T-cell (primary cell): ENCODE measurements at places on chromosomes 3 and 15.
A peak's percentile ranks its signal among the peaks of the same experiment; 100 is the strongest.

GRCh38 chr3:89303701-89304100 lies 196.3 kb downstream of the EPHA3 start:
- DNase-seq = no peak

DNA sequence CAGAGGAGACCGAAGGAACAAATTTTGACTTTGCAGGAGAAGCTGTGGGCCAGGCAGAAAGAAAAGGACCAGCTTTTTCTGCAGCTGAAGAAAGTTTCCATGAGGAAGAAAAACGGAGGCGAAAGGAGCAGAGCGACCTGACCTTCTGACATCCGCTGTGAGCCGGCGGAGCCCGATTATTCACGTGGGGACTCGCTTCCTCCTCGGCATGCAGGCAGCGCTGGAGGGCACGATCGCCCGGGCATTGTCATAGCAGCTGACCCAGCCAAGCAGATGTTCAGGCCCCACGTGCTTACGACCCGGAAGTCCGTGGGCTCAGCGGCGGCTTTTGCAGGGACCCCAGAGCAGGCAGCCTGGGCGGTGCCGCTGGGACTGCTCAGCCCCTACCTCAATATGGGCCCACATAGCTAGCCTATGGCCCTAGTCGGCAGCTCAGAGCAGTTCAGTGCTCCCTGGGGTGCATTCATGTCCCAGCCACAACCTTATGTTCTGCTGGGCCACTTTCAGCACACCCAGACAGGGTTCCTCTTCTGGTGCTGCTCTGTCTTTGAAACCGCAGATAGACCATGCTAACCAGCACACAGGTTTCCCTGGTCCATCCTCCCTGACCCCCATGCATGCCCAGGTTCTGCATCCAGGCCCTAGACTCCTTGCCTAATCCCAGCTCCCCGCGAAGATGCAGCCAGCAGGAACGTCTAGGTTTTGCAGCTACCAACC lies 10.5 kb upstream of the EIF4A2 start:
- peak; percentile 20 for DNase-seq

- DNase-seq = no peak
Measured at GRCh38 chr3:187104342-187104741, 35.0 kb downstream of the RPL39L start.

DNA sequence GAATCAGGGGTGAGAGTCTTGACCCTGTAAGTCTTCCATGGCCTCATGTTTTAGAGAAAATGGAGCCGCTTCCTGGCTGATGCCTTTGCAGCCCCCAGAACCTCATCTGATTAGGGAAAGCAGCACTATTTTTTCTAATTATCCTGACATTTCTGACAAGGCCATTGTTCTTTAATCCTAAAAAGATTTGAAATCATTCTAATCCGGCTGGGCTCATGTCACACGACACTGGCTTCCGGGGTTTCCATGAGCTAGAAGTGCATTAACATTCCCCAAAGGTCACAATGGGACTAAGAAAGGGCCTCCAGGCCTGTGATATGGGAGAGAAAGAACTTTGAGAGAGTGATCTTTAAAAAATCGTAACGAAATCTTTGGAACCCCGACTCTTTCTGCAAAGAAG lies 33.1 kb downstream of the RBP2 start:
- no peak for DNase-seq

GRCh38 chr3:54792584-54792983 lies 135.3 kb downstream of the LRTM1 start:
- DNase-seq = no peak

DNA sequence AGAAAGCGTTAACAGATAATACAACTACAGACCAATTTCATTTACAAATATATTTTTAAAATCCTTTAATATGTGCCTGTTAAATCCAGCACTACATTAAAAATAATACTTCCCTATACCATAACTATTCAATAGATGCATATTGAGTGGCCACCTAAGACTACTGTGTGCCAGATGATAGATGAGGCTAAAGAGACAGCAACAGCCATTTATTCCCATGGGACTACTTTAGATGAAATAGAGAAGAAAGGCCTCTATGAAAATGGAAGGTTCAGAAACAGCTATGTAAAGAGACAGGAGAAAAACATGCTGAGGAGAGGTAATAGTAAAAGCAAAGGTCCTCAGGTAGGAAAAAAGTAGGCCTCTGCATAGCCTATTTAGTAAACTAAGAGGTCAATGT lies 358.1 kb downstream of the ULK4 start:
- DNase-seq = no peak

DNA sequence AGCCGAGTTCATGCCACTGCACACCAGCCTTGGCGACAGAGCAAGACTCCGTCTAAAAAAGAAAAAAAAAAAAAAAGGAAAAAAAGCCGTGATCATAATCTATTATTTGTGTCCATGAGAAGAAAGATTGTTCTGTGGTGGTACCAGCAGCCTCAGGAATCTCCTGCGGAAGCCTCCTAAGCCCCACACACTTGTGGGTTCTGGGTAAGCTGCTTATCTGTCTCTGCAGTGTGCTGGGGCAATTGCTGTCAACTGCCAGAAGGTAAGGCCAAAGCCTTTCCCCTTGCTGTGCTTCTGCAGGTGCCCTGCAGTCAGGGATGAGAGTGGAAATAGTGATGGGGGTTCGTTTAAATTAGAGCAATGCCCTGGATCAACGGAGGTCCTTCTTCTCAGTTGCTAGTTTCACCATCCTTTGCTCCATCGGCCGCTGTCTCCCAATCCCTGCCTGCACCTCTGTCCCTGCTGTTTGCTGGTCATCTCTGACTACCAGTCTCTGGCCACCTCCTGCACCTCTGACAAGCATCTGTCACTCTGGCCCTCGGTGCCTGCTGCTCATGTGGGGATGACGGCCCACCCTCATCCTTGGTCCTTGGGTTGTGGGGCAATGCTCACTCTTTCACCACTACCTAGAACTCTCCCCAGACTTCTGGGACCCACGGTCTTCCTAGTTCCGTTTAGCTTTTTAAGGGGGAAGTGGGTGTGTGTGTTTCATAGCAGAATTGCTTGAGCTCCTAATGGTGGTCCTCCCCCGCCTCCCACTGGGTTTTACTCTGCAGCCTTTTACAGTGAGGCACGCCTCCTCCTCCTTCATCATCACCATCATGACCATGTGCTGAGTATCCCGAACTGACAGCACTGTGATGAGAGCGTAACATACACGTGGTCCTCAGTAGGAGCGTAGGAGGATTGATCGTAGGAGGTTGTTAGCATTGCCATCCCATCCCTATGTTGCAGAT lies 25.5 kb downstream of the CHRD start:
- no peak for DNase-seq

- DNase-seq = no peak
Measured at GRCh38 chr15:57797110-57797509, 90.6 kb downstream of the POLR2M start.

DNA sequence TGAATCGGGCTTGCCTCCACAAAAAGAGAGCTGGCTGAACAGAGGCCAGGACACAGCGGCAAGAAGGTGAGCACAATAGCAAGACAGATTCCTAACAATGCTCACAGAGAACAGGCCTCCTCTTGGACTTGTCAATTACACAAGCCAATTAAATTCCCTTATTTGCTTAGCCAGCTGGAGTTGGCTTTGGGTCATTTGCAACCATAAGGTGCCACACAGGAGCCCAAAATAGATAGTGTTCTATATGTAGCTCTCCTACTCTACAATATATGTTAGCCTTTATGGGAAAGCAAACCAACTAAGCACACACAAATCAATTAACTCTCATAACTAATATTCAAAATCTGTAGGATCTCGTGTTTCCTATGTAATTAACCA lies 335.6 kb downstream of the FOXP1 start:
- no peak for DNase-seq

DNA sequence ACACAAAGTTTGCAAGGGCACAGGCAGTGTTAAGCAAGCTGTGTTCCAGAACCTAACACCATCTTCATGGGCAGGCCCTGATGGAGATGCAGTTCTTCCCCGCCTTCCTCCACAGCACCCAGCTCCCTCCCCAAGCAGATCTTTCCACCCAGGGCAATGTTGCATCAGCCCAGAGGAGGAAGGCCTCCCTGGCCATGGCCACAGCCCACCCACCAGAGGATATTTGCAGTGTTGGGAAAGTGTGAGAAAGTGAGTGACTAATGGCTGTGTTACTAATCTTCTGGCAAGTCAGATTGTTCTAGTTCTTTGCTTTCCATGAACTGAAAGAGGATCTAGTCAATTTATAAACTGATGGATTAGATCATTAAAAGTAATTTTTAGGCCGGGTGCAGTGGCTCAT lies 42.0 kb upstream of the ATP10A start:
- DNase-seq = no peak

- DNase-seq = no peak
Measured at GRCh38 chr3:60912876-60913275, 338.4 kb downstream of the FHIT start.

- DNase-seq = no peak
Measured at GRCh38 chr15:51083641-51084166, 11.0 kb downstream of the TNFAIP8L3 start.

DNA sequence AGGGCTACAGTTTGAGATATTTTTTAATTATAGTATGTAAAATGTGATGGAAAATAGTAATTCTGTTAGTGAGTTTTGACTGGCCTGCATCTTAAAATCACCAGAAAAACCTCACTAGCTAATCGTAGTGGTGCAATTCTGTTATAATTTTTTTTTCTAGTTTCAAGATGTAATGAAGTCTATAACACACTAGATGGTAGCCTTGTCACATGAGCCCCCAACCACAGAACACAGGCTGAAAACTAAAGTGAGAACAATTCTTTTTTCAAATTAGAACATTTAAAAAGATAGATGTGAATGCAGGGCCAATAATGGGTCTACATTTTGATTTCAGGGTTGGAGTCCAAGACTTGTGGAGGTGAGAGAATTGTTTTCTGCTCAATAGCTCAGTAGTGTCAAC lies 83.3 kb upstream of the KCNH8 start:
- DNase-seq = no peak

GRCh38 chr3:138945709-138946662 lies 951 bp downstream of the FOXL2 start:
- no peak for DNase-seq

- no peak for DNase-seq
Measured at GRCh38 chr3:129558772-129559564, 16.0 kb downstream of the H1-8 start.

- no peak for DNase-seq
Measured at GRCh38 chr3:29686889-29687592, 406.2 kb downstream of the RBMS3 start.

- DNase-seq = no peak
Measured at GRCh38 chr3:148372206-148372875, 325.4 kb upstream of the AGTR1 start.

DNA sequence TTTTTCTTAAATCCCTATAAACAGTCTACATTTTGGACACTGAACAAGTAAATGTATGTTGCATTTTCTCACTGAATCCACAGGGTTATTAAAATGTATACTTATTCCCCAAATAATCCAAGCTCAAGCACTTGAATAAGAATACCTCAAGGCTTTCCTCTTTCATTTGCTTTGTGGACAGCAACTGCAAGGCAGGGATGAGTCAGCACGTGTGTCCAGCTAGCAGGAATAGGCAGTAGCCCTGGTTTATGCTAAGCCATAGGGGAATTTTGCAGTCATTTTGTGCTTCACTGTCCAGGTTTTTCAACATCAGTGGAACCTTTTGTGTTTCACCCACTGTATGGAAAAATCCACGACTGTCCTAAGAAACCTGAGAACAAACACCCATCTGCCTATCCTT lies 96.7 kb upstream of the KCNMB2 start:
- no peak for DNase-seq

DNA sequence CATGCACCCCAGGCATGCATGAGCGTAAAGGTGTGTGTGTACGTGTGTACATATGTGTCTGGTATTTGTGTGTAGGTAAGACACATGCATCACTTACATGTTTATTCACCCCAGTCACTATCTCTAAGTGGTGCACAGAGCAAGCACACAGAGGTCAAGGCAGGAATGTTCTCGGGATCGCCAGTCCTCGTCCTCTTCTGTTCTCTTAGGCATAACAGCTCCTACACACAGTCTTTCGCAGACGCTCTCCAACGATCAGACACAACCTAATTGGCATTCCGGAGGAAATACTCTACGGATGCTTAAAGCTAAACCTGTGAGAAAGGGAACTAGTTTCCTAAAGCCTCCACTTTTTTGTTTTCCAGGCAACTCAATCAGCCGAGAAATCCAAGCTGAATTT lies 95.9 kb downstream of the ADAMTS17 start:
- DNase-seq = no peak

GRCh38 chr3:105317841-105318240 lies 48.9 kb upstream of the ALCAM start:
- DNase-seq = no peak

GRCh38 chr15:101694261-101694660 lies 30.0 kb downstream of the TARS3 start:
- DNase-seq = no peak

DNA sequence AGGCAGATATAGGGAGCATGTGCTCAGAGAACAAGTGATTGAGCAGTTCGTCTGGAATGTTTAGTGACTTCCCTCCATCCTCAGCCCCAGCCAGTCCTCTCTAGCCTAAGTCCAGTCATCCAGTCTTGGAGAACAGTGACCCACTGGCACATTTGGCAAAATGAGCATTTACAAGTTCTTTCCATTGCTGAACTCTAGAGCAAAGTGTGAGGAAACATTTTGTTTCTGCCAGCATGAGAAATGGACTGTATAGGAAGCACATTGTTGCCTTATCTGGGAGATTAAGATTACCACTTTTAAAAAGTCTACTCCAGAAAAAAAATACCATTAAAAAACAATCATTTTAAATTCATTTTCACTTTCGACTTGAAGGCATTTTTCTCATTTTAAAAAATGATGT lies 353.6 kb downstream of the SHQ1 start:
- no peak for DNase-seq

DNA sequence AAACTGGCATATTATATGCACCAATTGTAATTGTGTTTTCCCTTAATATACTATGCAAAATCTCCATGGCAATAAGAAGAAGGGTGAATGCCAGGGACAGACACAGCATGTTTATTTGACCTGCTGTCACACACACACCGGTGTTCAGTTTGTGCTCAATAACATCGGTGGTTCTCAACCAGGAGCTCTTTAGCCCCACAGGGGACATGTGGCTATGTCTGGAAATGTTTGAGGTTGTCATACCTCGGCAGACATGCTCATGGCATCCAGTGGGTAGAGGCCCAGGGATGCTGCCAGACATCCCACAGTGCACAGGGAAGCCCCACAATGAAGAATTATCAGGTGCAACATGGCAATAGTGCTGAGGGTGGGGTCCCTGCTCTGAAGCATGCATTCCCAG lies 38.2 kb downstream of the GLB1 start:
- DNase-seq = no peak

- DNase-seq = no peak
Measured at GRCh38 chr3:110419601-110420000, 652.0 kb upstream of the NECTIN3 start.
